ENCODE measurements at places on chromosomes 3 and 15.

DNA sequence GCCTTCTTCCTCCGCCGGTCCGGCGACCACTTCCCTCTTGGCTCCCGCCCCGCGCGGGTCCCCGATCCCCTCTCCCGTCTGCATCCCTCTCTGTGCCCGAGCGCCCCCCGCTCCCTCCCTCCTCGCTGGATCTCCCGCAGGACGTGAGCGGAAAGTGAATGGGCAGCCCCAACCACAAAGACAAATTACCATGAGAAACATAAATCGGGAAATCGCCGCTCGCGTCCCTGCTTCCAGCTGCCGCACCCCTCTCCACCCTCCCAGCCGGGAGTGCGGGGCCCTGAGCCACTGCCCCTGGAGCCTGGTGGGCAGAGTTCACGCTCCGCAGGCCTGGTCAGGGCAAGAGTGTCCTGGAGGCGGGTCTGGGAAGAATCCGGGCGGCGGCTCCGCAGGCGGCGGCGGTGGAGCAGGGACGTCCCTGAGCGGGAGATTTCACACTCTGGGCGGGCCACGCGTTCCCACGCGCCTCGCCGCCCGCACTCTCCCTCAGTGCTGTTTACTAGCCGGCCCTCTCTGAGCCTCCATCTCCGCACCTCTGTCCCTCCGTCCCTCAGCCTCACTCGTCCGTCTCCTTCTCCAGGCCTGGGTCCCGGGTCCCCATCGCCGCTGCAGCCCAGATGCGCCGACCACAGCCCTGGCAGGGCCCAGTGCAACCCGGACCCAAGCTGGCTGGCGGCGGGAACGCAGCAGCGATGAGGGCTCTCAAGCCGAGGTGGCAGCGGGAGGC is 835 bp downstream of the SEMA5B start:
- DNase-seq = no peak

DNA sequence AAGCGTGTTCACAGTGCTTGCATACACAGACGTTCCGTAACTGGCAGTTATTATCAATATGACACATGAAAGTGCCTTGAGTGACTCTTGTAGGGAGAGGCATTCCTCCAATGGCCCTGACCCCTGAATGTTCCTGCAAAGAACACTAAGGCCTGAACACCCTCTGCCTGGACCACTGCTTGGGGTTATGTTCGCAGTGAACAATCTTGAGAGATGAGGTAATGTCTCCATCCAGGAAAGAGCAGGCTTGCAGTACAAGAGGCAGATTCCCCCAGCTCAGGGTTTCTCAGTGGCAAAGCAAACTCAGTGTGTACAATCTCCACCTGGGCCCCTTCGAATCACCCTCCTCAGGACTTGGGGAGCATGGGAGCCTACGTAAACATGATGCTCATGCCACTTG is 324.6 kb downstream of the MAGI1 start:
- DNase-seq = no peak

DNA sequence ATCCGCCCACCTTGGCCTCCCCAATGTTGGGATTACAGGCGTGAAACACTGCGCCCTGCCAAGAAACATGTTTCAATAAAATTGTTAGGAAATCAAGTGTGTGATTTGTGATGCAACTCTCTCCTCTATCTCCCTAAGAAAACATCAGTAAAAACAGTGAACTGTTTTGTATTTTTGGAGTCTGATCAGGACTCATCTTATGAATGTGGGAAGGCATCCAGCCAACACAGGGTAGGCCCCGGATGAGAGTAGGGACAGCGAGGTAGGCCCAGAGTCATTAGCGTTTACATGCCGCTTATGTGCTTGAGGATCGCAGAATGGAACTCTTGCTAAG is 884 bp upstream of the GLYCTK start:
- no peak for DNase-seq

DNA sequence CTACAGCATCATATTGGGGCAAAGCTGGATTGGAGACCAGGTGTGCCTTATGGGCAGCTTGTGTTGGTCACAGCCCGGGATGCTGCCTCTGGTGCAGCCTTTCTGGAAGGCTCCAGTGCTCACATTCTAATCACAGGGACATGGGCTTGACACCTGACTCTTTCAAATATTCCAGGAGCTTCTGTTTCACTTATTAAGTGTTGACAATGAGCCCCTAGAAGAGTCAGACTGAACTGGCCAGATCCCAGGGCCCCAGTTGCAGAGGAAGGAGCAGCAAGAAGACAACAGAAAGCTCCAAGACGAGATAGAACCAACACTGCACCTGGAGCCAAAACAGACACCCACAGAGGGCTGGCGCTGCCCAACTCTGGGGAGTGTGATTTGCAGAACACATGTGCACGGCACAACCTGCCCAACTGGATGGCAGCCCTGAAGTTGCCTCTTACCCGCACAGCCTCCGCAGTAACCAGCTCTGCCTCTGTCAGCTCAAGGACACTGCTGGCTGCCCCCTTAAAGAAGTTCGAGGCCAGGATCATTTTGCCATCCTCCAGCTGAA is 30.3 kb downstream of the ALDH1L1 start:
- no peak for DNase-seq

GRCh38 chr15:70714015-70714414 is 49.3 kb downstream of the UACA start:
- DNase-seq = no peak

- DNase-seq = no peak
These were observed 1080.9 kb upstream of the CADM2 start for GRCh38 chr3:83877910-83878309.

- no peak for DNase-seq
These were observed 1081.7 kb downstream of the NAALADL2 start for GRCh38 chr3:175940881-175941280.

- DNase-seq = no peak
These were observed 25.8 kb downstream of the SPSB4 start for GRCh38 chr3:141076797-141077571.

GRCh38 chr3:133401374-133402135 is 1.7 kb downstream of the BFSP2 start:
- DNase-seq = no peak

DNA sequence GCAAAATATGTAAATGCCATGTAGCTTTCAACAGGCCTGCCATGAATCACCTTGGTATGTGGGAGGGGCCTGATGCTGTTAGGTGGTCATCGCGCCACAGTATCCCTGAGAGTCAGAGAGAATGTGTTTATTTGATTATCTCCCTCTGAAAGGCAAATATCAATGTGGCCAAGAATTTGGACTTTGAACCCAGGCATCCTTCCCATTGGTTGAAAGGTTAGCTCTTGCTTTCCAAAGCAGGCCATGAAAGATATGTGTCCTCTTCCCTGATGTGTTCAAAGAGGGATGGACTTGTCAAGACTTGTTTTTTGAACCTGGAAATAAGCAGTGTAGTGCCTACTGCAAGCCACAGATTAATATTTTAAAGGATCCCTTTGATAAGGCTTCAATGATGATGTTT is 36.7 kb downstream of the SRP14 start:
- DNase-seq = no peak

DNA sequence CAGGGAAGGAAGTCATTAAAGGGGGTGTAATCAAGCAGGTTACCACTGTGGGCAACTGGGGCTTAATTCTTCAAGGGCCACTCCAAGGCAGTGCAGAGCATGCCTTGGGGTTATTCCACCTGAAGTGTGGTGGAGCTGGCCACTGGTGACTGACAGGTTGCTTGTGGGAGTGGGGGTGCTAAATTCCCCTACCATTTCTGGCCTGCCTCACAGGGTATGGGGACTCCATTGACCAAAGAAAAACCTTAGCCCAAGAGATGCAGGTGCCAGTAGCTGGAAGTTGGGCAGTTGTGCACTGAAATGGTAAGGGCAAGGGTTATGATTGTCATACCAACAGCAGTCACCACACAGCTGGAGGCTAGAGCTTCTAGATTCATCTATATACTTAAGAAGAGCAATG is 93.4 kb downstream of the ZNF621 start:
- DNase-seq = no peak

Data from stimulated activated CD8-positive, alpha-beta memory T cell treated with anti-CD3 and anti-CD28 coated beads, Interleukin-7, amount 100 ng/mL, for 4 hours (primary cell).